ENCODE measurements at places on chromosomes 2 and 18.
A peak's percentile ranks its signal among the peaks of the same experiment; 100 is the strongest.

- no peak for DNase-seq
Measured at GRCh38 chr2:174750923-174751441, 13.3 kb downstream of the CHRNA1 start.

- no peak for DNase-seq
Measured at GRCh38 chr2:31371691-31372090, 42.9 kb downstream of the XDH start.

- no peak for DNase-seq
Measured at GRCh38 chr2:84031312-84032050, 427.6 kb downstream of the SUCLG1 start.

- peak; percentile 33 for DNase-seq
Measured at GRCh38 chr2:164717000-164717803, 95.9 kb upstream of the GRB14 start.

DNA sequence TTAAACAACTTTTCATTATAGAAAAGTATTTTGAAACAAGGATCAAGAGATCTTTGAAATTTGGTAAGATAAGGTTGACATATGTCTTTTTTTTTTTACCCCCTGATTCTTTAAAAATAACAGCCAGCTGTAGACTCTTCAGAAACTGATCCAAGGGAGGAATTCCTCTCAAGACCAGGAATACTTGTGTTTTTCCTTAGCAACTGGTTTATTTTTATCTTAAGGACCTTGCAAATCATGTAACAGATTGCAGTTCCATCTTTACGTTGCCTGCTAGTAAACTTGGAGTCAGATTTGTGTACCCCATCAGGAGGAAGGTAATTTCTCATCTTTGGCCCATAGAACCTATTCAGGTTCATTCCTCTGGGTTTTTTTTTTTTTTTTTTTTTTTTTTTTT, 71.6 kb downstream of the BOLA3 start:
- no peak for DNase-seq

Measured in HFFc6 (cell line).